Activated CD8-positive, alpha-beta memory T cell treated with anti-CD3 and anti-CD28 coated beads for 4 hours (primary cell): ENCODE measurements at places on chromosomes 1 and 21.
A peak's percentile ranks its signal among the peaks of the same experiment; 100 is the strongest.

DNA sequence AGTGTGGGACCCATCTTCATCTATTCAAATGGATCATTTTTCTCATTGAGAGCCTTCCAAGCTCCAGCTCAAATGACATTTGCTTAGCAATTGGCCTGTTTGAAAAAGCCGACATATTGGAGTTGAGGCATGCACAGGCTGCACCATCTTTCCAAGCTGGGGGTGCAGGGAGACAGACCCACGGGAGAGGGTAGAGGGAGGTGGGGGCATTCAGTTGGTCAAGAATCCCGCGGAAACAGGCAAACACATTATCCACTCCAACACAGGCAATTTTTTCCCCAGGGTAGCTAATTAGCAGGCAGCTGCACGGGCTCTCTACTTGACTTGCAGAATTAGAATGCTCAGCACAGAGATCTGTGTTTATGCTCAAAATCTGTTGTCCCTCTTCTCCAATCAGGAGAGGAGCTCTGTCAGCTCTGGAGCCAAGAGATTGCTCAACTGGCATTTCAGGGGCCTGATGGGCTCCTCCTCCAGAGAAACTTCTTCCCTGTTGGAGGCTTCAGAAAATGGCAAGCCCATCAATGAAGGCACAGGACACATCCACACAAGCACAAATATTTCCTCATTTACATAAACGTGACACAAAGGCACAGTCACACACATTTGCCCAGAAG is 267.8 kb downstream of the FOXD2 start:
- DNase-seq, result no peak

GRCh38 chr1:41394369-41394744 is 33.1 kb downstream of the FOXO6 start:
- no peak for DNase-seq

GRCh38 chr1:88847643-88848042 is 43.7 kb downstream of the GTF2B start:
- no peak for DNase-seq

DNA sequence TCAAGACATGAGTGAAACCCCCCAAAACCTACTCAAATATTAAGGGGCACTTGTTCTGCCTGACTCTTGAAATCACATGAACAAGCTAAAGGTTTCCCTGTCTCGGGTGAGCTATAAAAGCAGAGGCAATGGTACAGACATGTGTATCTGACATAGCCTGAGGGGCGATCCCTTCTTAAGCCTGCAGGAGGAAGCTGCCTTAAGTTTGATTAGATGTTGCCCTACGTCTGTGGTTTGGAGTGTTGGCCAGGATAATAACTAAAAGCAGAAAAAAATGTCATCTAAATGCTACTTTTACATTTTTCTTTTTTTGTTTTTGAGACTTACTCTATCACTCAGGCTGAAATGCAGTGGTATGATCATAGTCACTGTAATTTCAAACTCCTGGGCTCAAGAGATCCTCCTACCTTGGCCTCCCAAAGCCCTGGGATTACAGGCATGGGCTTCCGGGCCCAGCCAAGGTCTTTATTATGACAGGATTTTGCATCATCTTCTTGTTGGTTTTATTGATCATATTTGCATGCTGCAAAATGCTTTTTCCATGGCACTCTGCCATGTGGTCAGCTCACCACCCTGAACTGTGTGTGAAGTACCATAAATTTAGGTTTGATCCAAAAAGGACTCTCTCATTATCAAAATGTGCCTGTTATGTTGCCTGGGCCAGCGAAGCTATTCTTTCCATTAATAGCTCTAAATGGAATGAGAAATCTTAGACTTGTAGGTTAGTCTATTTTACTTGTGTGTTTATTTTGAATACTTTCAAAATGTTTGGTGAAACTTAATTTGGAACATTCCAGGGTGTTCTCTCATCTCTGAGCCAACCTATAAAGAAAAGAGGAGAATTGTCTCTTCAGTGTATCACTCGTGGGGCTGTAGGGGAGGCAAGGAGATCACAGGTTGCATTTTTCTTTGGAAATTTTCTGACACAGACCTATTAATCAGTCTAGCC is 15.0 kb upstream of the HMGN1 start:
- DNase-seq, result no peak

DNA sequence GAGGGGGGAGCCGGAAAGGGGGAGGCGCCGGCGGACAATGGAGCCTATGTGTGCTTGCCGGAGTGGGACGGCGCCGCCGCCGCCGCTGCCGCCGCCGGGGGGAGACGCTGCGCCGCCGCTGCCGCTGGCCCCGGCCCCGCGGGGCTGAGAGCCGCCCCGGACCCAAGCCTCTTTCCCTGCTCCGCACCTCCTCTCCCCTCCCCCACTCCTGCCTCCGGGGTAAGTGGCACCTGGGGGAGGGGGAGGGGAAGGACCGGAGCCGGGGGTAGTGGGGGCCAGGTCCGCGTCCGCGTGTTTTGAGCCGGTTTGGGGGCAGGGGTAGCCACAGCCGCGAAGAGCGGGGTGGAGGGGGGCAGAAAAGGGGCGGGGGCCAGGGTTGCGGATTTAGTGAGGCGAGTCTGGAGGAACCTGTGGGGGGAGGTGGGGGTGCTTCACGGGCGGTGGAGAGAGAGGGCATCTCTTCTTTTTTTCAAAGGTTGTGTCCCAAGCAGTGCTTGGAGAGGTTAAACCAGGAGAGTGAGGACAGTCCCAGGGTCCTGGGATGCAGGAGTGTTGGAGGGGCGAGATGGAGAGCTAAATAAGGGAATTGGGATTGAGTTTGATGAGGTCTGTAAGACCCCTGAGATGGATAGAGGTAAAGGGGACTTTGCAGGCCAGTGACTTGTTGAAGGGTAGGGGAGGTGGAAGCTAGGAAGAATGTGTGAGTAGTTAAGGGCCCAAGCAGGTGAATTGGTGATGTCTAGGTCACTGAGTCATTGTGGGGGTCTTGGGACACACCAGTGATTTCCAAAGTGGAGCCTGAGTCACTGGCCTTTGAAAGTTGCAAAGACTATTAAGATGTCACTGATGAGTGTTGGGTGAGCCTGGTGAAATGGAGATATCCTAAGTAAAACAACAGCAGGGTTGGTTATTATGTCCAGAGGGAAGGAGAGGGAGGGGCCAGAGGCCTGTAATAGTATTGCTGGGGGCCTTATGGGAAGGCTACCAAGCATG is 59.1 kb downstream of the BCL9 start:
- peak; percentile 26 for DNase-seq

DNA sequence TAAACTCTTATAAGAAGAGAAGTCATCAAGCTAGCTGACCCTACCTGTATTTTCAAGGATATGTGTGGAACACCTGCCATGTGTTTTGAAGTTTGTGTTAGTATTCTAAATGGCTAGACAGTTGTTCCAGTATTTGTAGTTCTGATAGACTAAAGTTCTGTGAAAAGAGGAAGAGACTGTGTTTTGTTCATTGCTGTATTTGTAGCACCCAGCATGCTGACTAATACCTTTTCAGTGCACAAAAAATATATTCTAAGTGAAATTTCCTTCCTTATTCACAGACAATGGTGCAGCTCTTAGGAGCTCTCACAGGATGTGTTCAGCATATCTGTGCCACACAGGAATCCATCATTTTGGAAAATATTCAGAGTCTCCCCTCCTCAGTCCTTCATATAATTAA is 8.2 kb upstream of the METTL18 start:
- no peak for DNase-seq

GRCh38 chr1:4616831-4617465 is 37.5 kb upstream of the AJAP1 start:
- no peak for DNase-seq

GRCh38 chr1:152968248-152968647 is 2.2 kb upstream of the SPRR4 start:
- no peak for DNase-seq

GRCh38 chr1:78303620-78304019 is 187.2 kb upstream of the PTGFR start:
- DNase-seq, result no peak

- DNase-seq, result no peak
These were observed 22.2 kb upstream of the CAPZB start for GRCh38 chr1:19507516-19507915.

DNA sequence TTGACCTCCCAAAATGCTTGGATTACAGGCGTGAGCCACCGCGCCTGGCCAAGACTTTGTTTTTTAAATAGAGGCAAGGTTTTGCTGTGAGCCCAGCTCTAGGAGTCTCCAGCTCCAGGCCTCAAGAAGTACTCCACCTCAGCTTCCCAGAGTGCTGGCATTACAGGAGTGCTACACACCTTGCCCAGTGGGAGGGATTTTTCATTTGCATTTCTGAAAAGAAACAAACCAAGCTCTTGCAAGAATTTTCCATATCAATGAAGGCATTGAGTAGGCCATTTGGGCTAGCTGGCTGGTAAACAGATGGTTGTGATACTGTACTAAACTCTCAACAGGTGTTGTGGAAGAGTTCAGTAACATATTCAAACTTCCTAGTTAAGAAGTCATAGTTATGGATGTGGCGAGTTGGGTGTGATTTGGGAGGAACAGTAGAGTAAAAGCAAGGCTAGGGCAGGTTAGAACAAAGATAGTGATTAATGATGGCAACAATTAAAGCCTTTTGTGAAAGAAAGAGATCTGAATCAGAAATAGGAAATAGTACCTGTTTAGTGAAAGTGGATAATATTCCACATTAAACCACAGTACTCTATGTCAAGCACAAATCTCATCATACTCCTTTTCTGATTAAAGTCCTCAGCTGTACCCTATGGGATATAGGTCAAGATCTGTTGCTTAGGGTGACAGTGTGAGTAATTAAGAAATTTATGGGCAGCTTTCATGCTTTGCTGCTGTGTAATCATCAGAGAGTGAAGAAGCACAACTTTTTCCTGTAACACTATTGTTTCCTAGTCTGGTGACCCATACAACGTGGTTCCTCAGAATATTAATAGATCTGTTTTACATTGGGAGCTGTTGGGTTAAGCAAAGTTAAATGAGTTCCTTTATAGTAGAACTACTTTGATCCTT is 10.7 kb downstream of the AKIRIN1 start:
- no peak for DNase-seq

- DNase-seq, result no peak
These were observed 36.8 kb upstream of the ZNF678 start for GRCh38 chr1:227526524-227526923.

DNA sequence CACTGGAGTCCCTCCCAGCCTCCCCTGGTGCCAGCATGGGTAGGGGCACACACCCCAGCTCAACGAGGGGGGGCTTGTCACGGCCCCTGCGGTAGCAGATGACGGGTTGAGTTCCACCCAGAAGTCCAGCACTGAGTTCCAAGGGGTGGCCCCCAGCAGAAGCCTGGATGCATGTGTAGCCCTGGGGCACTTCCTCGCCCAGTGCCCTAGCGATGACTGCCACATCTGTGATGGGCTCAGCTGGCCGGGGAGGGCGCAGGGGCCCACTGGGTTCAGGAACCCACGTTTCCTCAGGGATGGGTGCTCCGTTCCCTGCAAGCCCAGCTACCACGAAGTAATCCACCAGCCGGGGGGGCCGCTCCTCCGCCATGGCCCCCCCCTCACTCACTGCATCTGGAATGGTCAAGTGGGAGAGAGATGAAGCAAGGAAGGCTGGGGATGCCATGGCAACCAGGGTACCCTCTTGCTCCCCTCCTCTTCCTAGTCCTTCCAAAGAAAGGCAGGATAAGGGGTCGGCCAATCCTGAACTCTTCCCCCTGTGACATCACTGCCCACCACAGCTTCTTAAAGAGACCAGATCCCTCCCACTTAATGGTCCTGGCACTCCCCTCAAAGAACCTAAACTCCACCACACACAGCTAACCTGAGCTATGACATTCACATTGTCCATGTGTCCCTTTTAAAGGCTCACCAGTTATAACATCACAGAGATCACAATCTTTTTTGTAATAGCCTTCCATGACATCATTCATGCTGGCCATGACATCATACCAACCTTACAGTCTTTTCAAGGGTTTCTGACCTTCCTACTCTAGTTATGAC is 2.3 kb downstream of the DENND4B start:
- no peak for DNase-seq

- DNase-seq, result no peak
These were observed 59.6 kb downstream of the PGBD5 start for GRCh38 chr1:230366504-230366915.

DNA sequence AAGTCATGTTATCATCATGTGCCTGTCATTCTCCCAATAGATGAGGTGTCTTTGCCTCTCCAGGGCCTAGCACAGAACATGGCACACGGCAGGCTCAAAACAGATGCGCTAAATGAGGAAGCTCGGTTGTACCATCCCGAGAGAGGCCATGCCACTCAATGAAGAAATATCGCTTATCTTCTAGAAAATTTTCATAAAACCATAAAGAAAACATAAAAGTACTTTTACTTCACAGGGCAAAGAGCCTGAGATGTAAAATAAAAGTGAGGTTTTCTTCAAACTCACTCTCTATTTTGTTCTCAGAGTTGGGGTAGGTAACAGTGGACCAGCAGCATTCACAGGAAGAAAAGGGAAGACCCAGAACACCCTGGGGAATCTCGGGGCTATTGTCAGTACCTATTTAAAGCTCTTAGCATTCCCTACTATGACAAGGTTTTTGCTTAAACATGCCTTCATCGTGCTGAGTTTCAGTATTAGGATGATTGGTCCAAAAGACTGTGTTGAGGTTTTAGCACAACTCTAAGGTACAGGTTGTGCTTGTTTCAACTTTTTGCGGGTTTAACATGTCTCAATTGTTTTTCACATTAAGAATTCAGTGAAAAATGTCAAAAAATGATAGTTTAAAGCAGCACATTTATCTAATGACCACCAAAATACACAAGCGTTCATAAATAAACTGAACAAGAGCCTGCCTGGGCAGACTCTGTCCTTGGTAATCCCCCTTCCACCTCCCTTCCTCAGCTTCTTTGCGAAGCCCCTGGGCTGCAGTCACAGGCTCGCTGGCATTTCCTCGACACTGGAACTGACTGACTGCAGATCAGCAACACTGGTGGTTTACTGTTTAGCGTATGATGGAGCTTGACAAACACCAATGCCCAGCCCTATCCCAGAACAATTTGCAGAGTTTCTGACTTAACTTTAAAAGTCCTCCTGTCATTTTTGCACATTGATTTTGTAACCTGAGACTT is 55.6 kb downstream of the COQ8A start:
- no peak for DNase-seq

- no peak for DNase-seq
These were observed 24.7 kb upstream of the ARTN start for GRCh38 chr1:43908858-43909257.

- DNase-seq, result no peak
These were observed 24.8 kb downstream of the SLC2A1 start for GRCh38 chr1:42933610-42934491.

- no peak for DNase-seq
These were observed 51.4 kb downstream of the GRIK1 start for GRCh38 chr21:29888437-29888836.

- no peak for DNase-seq
These were observed 176.7 kb downstream of the OLFM3 start for GRCh38 chr1:101820071-101820470.

DNA sequence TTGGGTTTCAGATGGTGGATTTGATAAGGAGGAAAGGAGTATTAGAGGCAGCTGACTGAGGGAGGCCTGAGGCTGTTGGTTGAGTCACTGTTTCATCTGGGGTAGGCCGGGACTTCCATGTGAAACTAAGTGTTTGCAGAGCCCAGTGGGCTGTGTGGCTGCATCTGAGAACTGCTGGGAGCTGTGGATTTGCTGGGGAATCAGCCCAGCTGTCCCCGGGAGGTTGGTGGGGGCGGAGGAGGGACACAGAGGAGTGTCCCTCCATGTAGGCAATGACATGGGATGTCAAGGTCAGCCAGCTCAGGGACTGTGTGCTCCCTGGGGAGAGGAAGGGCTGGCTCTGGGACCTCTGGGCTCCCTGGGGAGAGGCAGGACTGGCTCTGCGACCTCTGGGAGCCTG is 36.4 kb downstream of the SLC2A7 start:
- no peak for DNase-seq

- DNase-seq, result no peak
These were observed 28.9 kb downstream of the NEK2 start for GRCh38 chr1:211646566-211646965.

- no peak for DNase-seq
These were observed at the start of gene FOXD3 for GRCh38 chr1:63322114-63322943. FOXD3 (plus strand) TSS chr1:63322567; CDS start chr1:63323059, 492 bp downstream.
